ENCODE measurements at places on chromosomes 4 and X.

DNA sequence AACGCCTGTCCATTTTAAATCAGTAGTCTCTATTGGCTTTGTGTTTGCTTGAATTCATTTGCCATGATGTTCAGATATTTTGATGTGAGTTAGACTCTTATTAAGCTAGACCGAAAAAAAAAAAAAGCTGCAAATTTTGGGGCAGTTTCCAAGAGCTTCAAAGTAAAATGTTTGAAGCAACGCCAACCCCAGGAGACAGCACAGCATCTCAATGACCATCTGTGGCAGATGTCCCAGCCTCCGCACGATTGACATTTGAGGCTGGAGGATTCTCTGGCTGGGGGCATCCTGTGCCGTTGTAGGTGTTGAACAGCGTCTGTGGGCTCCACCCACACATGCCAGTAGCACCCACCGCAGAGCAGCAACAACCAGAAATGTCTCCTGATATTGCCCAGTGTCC is 17.1 kb upstream of the ARSF start:
- DNase-seq, result no peak

GRCh38 chrX:132694382-132694781 is 205.5 kb upstream of the MBNL3 start:
- no peak for DNase-seq

- DNase-seq, result no peak
Observed at GRCh38 chrX:153866302-153867019, 19.5 kb downstream of the L1CAM start.

DNA sequence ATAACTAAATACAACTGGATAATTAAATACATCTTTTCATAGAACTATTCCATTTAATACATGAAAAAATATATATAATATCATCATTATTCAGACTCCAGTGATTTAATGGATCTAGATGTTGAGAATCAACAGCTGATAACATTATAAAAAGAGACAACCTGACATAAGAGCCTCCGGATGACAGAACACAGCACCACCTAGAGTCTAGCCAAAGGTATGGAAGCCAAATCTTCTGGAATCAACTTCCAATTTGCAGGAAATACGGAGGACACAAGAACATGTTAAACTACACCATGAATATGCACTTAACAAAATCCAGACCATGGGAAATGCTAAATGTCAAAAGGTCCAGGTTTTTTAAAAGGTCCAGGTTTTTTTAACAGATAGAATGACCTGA is 55.0 kb downstream of the LRBA start:
- DNase-seq, result no peak
